Activated CD4-positive, alpha-beta T cell treated with anti-CD3 and anti-CD28 coated beads, Interleukin-2, amount 10 ng/mL, durations not matched to agents 7 days and 5 days (primary cell): ENCODE measurements at places on chromosomes 12 and 14. TPM values are rescaled to one million over a fixed set of nuclear protein-coding genes. Genes with fewer than 3 reads are reported as not detected.

GRCh38 chr14:67856827-67857226, 37.2 kb downstream of the RAD51B start:
- DNase-seq: no peak

GRCh38 chr14:103195828-103196615, 72.8 kb downstream of the TNFAIP2 start:
- DNase-seq: no peak

GRCh38 chr12:51017452-51017851, 8.7 kb downstream of the SLC11A2 start:
- DNase-seq: no peak

GRCh38 chr12:71782017-71782416, 27.4 kb downstream of the RAB21 start:
- no peak for DNase-seq

DNA sequence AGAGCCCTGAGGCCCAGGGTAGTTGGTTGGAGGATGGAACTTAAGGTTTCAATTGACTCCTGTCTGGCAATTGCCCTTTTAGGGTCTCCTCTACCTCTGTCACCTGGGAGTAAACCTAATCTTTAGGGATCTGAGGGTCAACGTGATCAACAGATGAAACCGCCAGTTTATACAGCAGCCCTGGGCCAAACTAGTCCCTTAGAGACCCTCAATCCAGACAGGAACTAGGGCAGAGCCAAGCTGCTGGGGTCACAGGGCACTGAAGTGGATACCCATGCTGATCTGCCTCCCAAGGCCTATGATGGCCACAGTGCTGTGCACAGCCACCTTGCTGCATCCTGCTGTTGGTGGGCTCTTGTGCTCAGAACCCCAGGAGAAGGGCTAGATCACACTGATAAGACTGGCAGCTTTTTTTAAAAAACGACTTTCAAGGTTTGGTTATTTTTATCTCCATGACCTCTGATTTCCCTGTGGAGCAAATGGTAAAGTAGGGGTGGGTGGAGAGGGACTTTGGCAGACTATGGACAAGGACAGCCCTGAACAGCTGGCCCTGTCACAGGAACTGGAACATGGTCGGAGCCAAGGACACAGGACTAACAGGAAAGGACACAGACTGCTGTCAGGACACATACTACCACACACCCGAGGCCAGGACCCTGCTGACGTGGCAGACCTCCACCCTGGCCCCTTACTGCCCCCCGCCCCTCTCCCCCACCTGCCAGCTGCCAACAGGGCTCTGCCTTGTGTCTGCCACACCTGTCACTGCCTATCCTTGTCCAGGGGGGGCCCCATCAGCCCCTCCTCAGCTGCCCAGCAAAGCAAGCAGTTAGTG, 474 bp downstream of the FITM1 start:
- no peak for DNase-seq

DNA sequence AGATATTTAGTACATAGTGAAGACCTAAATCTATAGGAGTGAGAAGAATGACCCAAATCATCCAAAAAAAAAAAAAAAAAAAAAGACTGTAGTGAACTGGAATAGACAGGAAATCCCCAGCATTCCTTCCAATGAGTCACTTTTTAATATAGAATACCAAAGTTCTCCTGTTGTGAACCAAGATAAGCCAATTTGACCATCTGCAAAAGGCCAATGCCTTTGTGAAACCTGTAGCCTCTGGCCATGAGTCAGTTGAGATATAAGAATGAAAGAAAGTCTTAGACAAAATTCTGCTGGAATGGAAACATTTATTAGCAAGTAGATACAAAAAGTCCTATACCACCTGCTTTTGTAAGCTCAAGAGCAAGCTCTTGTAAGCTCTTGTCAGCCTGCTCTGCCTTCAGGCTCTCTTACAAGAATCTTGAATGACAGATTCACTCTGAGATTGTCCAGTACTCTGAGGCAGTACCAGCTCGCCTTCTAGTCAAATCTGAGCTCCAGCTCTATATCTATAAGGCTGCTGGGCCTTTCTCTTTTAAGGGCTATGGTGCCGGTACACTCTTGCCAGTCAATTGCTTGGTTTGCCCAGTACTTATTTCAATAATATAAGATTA, 243.0 kb upstream of the TMTC1 start:
- DNase-seq: no peak

DNA sequence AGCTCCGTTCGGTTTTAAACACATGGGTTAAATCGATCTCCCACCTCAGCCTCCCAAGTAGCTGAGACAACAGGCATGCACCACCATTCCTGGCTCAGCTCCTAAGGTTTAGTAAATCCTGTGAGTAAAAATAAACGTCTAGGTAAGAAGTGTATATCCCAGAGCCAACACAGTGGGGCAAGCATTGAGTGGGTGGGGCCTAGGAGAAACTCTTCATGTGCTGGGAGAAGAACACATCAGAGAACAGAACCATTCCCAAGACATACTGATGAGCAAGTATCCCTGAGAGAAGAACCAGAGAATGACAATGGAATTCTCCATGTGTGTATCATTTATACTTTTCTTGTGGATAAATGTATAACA, 86.3 kb downstream of the SEC23A start:
- no peak for DNase-seq

DNA sequence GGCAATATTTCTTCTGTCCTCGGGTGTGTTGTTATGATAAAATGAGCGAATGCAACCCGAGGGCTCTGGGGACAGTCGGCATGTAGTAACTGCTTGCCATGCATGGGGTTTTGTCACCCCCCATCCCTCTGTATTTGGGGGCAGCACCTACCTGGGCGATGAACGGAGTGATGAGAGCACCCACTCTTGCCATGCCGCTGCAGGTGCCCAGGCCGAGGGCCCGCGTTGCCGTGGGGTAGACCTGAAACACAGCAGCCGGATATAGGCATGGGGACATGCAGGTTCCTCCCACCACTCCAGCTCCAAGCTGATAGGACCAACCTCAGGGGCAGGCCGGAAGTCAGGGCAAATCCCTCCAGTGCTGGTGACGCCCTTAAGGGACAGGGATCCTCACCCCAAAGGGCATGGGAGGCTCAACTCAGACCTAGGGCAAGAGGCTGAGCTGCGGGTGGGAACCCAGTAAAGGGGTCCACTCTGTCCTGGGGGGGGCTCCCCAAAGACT, 35.8 kb downstream of the DAO start:
- DNase-seq: no peak

DNA sequence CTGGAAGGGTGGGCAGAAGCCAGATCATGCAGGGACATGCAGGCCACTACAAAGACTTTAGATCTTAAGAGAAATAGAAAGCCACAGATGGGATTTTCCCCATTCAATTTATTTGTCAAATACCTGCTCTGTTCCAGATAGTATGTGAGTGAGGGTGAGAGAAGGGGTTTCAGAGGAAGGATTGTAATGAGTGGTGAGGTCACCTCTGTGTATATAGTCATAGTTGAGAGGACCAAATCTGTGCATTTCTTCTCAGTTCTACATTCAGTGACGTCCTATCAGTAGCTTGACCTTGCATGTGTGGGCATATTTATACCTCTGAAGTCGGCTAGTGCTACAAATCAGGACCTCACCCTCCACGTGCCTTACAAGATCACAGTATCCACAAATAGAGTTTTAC, 31.2 kb upstream of the RBM19 start:
- no peak for DNase-seq

DNA sequence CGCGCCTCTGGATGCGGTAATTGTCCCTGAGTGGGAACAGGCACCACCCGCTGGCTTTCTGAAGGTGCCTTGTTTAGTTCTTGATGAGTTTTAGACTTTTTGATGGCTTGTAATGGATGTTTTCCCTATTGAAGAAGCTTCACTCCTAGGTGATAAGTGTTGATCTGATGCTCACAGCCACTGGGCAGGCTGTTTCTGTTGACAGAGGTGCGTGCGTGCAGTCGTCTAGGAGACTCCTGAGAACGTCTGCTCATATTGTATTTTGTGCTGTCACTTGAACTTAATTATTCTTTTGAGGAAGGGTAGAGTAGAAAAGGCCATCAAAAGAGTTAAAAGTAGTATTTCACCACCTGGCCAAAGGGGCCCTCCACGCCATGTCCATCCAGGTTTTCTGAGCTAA, 70.5 kb downstream of the EP400 start:
- no peak for DNase-seq

DNA sequence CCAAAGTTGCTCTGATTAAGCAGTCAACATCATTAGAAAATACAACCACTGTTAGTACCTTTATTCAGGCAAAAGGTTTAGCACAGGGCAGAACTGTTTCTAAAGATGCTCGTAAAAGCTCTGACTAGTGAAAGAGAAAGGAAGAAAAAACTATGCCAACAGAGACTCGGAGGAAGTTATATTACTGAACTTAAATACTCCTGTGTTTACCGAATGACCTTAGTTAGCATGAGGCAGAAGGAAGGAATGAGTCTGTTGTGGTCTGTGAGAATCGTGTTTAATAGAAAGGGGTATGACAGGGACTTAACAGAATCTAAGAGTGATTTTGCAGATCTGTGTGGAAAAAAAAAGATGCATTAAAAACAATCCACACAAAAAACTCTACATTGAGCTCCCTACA, 84.1 kb upstream of the OVCH1 start:
- no peak for DNase-seq

DNA sequence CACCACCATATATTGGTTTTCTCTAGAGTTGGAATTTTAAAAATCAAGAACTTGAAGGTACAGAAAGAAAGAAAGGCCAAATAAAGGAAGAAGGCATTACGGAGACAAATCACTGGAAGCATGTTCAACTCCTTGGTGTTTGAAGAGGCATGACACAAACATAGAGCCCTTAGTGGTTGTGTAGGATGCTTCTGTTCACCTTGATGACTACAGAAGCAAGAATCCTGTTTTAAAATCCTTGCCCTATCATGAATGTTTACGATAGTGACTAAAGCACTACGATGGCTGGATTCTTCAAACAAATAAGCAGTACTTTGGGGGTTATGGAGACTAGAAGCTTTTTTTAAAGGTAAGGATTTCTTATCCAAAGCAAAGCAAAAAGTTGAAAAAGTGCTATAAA, 10.3 kb upstream of the ISM2 start:
- no peak for DNase-seq

DNA sequence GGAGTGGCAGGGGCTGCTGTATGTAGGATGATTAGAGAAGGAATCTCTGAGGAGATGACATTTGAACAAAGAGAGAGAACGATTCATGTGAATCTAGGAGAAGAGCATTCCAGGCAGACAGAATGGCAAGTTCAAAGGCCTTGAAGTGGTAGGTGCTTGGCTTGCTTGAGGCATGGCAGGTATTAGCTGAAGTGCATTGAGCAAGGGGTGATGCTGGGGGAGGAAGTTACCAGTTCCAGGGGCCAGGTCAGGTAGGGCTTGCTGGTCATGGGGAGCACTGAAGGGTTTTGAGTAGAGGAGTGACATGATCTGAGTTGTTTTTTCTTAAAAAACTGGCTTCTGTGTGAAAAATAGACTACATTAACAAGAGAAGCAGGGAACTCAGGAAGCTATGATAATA, 71.8 kb downstream of the SPATS2 start:
- no peak for DNase-seq

The CELA1 gene
- total RNA-seq: not detected

The TTC9 gene
- total RNA-seq: 14.8 TPM

The GRIN2B gene
- total RNA-seq: not detected

The REP15 gene
- 0.37 TPM for total RNA-seq

The RNASE7 gene
- total RNA-seq: not detected

The NOVA1 gene
- not detected for total RNA-seq
